Astrocyte (in vitro differentiated cells and primary cell): ENCODE measurements at places on chromosomes 7 and 10. TPM values are rescaled to one million over a fixed set of nuclear protein-coding genes. Genes with fewer than 3 reads are reported as not detected.
A peak's percentile ranks its signal among the peaks of the same experiment; 100 is the strongest.

DNA sequence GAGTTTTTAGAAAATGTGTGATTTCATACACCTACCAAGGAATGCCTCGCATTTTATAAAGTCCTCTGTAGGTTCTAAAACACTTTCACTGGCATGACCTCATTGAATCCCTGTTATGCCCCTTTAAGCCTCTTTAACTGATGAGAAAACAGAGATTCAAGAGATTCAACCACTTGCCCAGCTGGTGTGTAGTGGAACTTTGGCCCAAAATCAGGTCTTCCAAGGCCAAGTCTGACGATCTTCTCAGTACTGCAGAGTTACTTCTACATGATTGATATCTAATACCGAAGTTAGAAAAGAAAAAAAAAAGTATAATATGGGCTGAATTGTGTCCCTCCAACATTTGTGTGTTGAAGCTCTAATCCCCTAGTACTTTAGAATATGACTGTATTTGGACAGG, 202.0 kb downstream of the WDR11 start:
- H3K4me3 ChIP-seq = no peak overlapping the region
- DNase-seq = no peak
- no peaks in the 10 kb centered on the region for H3K36me3 ChIP-seq
- H3K4me1 ChIP-seq = no peaks in the 10 kb centered on the region
- H3K27me3 ChIP-seq = no peaks in the 10 kb centered on the region

DNA sequence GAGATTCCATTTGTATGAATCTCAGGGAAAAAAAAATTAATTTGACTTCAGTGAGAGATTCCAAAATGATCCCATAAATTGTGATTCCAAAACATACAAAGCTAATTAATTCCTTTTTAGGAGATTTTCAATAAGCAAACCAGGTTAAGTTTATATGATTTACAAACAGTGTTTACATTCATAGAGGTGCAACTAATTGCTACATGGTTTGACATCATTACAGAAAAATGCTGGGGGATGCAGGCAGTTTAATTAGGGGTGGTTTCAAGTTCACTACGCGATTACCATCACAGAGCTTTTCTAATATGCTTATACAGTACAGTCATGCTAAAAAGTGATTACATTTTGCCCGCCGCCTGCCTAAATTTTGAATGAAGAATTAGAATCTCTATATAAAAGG, 143.2 kb upstream of the MGMT start:
- H3K36me3 ChIP-seq = no peaks in the 10 kb centered on the region
- no peak for DNase-seq
- no peak overlapping the region for H3K27ac ChIP-seq
- no peak overlapping the region for H3K4me3 ChIP-seq

- no peak overlapping the region for H3K4me3 ChIP-seq
- peaks cover 7% of the 10 kb centered on the region for H3K27me3 ChIP-seq
- no peak overlapping the region for H3K27ac ChIP-seq
Observed at GRCh38 chr7:151327659-151328058, 14.0 kb upstream of the NUB1 start.

- H3K36me3 ChIP-seq = no peaks in the 10 kb centered on the region
- no peaks in the 10 kb centered on the region for H3K4me1 ChIP-seq
- peak within 1 kb of the TSS; percentile 36 for H3K4me3 ChIP-seq
- H3K27ac ChIP-seq = no peak within 1 kb of the TSS
- no peaks in the 10 kb centered on the region for H3K27me3 ChIP-seq
Observed at GRCh38 chr7:16465469-16466361, at the start of gene SOSTDC1. Gene SOSTDC1 (minus strand): TSS chr7:16465738. CDS start chr7:16465668, 70 bp downstream.

DNA sequence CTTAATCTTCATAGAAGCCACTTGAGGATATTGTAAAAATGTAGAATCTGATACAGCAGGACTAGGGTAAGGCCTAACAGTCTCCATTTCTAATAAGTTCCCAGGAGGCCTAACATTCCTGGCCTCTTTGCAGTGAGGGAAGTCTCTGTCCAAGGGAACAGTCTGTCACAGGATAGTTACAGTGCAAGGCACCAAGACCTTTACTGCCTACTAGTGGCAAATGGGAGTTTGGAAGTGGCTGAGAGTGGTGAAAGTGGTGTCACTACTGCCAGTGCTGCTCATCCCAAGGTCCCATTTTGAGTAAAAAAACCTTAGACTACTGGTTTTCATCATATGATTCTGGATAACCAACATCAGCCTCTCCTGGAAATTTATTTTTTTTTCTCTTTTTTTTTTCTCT, 619.5 kb upstream of the SEMA3D start:
- H3K36me3 ChIP-seq = no peaks in the 10 kb centered on the region
- no peak for DNase-seq
- no peak overlapping the region for H3K4me3 ChIP-seq

- no peaks in the 10 kb centered on the region for H3K27me3 ChIP-seq
- no peak overlapping the region for H3K4me3 ChIP-seq
- no peak for DNase-seq
- H3K36me3 ChIP-seq = no peaks in the 10 kb centered on the region
Observed at GRCh38 chr10:63348245-63348850, 117.4 kb downstream of the JMJD1C start.

GRCh38 chr7:132298790-132299189, 277.5 kb downstream of the PLXNA4 start:
- peak overlapping the region; percentile 3 for H3K27ac ChIP-seq
- DNase-seq = peak; percentile 80
- no peak overlapping the region for H3K4me3 ChIP-seq
- peaks cover 15% of the 10 kb centered on the region for H3K4me1 ChIP-seq
- H3K27me3 ChIP-seq = no peaks in the 10 kb centered on the region

- no peaks in the 10 kb centered on the region for H3K4me1 ChIP-seq
- H3K27ac ChIP-seq = no peak overlapping the region
- no peak overlapping the region for H3K4me3 ChIP-seq
- H3K36me3 ChIP-seq = no peaks in the 10 kb centered on the region
- DNase-seq = peak; percentile 25
Observed at GRCh38 chr7:81887098-81888090, 117.5 kb upstream of the HGF start.

DNA sequence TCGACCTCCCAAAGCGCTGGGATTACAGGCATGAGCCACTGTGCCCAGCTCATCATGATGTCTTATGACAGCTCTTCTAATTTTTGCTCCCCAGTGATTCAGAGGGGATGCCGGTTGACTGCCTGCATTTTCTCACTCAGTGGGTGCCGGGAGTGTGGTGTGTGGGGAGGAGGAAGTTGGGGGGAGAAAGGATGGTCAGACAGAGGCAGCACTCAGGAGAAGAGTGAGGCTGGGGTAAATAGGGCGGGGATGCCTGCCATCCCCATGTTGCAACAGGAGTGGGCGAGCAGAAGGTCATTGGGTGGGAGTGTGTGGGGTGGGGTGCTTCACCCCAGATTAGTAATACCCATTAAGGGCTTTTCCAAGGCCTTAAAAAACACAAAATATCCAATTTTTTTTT, 3.5 kb upstream of the CCL24 start:
- H3K4me1 ChIP-seq = peaks cover 6% of the 10 kb centered on the region
- H3K27ac ChIP-seq = no peak overlapping the region
- no peaks in the 10 kb centered on the region for H3K36me3 ChIP-seq
- no peak overlapping the region for H3K4me3 ChIP-seq

- no peak for DNase-seq
- H3K27me3 ChIP-seq = no peaks in the 10 kb centered on the region
- H3K27ac ChIP-seq = no peak overlapping the region
- no peaks in the 10 kb centered on the region for H3K4me1 ChIP-seq
- no peaks in the 10 kb centered on the region for H3K36me3 ChIP-seq
- H3K4me3 ChIP-seq = no peak overlapping the region
Observed at GRCh38 chr10:51447119-51447518, 252.3 kb downstream of the CSTF2T start.

GRCh38 chr7:504221-505111, 15.2 kb downstream of the PDGFA start:
- no peak for DNase-seq
- no peak overlapping the region for H3K4me3 ChIP-seq
- H3K4me1 ChIP-seq = no peaks in the 10 kb centered on the region
- no peaks in the 10 kb centered on the region for H3K27me3 ChIP-seq
- H3K36me3 ChIP-seq = peaks cover 13% of the 10 kb centered on the region
- no peak overlapping the region for H3K27ac ChIP-seq

GRCh38 chr10:120588311-120588710, 131.3 kb downstream of the PLPP4 start:
- peak; percentile 39 for DNase-seq
- H3K27me3 ChIP-seq = no peaks in the 10 kb centered on the region
- no peak overlapping the region for H3K27ac ChIP-seq
- peaks cover 8% of the 10 kb centered on the region for H3K4me1 ChIP-seq
- H3K4me3 ChIP-seq = no peak overlapping the region

- DNase-seq = no peak
- H3K27me3 ChIP-seq = no peaks in the 10 kb centered on the region
- peaks cover 10% of the 10 kb centered on the region for H3K4me1 ChIP-seq
- H3K4me3 ChIP-seq = peak overlapping the region; percentile 88
- peak overlapping the region; percentile 67 for H3K27ac ChIP-seq
Observed at GRCh38 chr10:99430116-99430450, 341 bp downstream of the GOT1 start.

GRCh38 chr7:99108613-99109012, 35.3 kb downstream of the SMURF1 start:
- no peaks in the 10 kb centered on the region for H3K27me3 ChIP-seq
- peaks cover 54% of the 10 kb centered on the region for H3K4me1 ChIP-seq
- H3K27ac ChIP-seq = no peak overlapping the region
- peak; percentile 56 for DNase-seq
- no peak overlapping the region for H3K4me3 ChIP-seq

DNA sequence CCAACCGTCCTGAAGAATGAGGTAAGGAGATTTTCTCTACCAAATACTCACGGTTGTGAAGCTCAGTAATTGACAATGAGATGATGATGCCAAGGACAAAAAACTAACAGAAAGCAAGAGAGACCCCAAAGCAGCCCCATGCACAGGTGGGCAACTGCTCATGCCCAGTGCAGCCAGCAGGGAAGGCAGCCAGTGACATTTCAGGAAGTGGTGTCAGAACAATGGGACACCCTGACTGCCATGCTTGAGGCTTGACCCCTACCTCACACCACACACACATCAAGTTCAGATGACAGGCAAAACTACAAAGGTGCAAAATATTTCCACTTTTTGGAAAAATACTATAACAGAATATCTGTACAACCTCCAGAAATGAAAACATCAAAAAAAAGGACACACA, 66.9 kb downstream of the CFAP46 start:
- H3K27ac ChIP-seq = no peak overlapping the region
- no peak for DNase-seq
- no peaks in the 10 kb centered on the region for H3K36me3 ChIP-seq
- no peak overlapping the region for H3K4me3 ChIP-seq

- H3K4me3 ChIP-seq = no peak overlapping the region
- DNase-seq = no peak
- no peak overlapping the region for H3K27ac ChIP-seq
- H3K36me3 ChIP-seq = no peaks in the 10 kb centered on the region
- no peaks in the 10 kb centered on the region for H3K4me1 ChIP-seq
Observed at GRCh38 chr10:28184810-28185209, 118.1 kb downstream of the MPP7 start.

- peaks cover 23% of the 10 kb centered on the region for H3K4me1 ChIP-seq
- no peak overlapping the region for H3K4me3 ChIP-seq
- no peak for DNase-seq
- peaks cover 32% of the 10 kb centered on the region for H3K27me3 ChIP-seq
Observed at GRCh38 chr7:155916926-155917655, 104.8 kb upstream of the SHH start.

DNA sequence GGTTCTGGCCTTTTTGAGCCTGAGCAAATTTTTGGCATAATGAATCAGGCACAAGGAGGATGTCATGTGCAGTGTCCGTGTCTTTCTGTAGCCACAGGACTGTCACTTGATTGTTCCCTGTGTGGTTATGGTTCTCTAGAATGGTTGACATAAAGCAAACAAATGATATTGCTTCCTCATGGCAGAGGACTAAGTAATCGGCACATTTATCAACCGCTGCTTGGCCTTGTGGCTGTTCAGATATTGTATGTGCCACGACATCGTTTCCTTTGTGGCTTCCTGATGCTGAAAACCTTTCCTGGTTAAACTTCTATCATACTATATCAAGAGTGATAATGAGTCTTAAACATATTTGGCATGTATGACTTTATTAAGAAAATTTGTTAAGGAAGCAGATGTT, 598.8 kb downstream of the SUGCT start:
- H3K4me3 ChIP-seq = no peak overlapping the region
- H3K27ac ChIP-seq = no peak overlapping the region
- no peaks in the 10 kb centered on the region for H3K27me3 ChIP-seq
- H3K4me1 ChIP-seq = no peaks in the 10 kb centered on the region
- DNase-seq = no peak

GRCh38 chr10:84676536-84676935, 348.1 kb downstream of the CCSER2 start:
- DNase-seq = no peak
- H3K4me3 ChIP-seq = no peak overlapping the region

- H3K27ac ChIP-seq = no peak overlapping the region
- H3K27me3 ChIP-seq = no peaks in the 10 kb centered on the region
- no peaks in the 10 kb centered on the region for H3K36me3 ChIP-seq
- no peak for DNase-seq
- H3K4me1 ChIP-seq = peaks cover 9% of the 10 kb centered on the region
- H3K4me3 ChIP-seq = no peak overlapping the region
Observed at GRCh38 chr10:132411561-132412253, 14.7 kb downstream of the PWWP2B start.

DNA sequence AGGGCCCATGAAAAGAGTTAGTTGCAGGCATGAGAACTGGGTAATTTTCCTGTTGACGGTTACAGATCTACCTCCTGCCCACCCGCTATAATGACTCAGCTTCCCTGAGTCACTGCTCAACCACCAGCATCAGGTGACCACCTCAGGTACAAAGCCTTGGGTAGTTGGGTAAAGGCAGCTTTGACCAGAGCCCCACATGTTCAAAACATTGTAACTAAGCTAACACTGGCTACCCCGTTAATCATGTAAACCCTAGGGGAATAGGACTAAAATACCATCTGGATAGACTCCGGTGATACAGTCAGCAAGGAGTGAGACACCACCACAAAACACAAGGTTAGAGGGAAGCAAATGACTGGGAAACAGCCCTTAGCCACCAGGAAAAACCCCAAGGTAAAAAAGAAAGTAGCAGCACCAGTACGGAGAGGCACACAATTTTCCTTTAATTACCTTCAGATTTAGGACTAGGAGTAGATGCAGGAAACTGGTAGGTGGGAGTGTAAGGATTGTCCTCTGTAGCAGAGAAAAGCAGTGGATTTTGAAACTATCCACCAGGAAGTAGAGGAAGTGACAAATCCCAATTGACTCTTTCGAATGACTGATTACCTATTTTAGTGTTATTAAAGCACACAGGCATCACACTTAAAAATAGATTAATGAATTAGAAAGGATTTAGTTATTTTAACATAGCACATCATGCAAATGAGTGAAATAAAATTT, 103.5 kb upstream of the PDLIM1 start:
- H3K27me3 ChIP-seq = no peaks in the 10 kb centered on the region
- no peaks in the 10 kb centered on the region for H3K4me1 ChIP-seq
- no peak overlapping the region for H3K27ac ChIP-seq
- peak; percentile 42 for DNase-seq
- no peak overlapping the region for H3K4me3 ChIP-seq
- H3K36me3 ChIP-seq = no peaks in the 10 kb centered on the region

- H3K4me1 ChIP-seq = no peaks in the 10 kb centered on the region
- H3K36me3 ChIP-seq = no peaks in the 10 kb centered on the region
- no peaks in the 10 kb centered on the region for H3K27me3 ChIP-seq
- H3K27ac ChIP-seq = no peak overlapping the region
- H3K4me3 ChIP-seq = no peak overlapping the region
Observed at GRCh38 chr10:1153805-1154351, 97.7 kb downstream of the WDR37 start.

- H3K4me1 ChIP-seq = no peaks in the 10 kb centered on the region
- H3K4me3 ChIP-seq = no peak overlapping the region
- no peaks in the 10 kb centered on the region for H3K27me3 ChIP-seq
- no peak overlapping the region for H3K27ac ChIP-seq
- H3K36me3 ChIP-seq = no peaks in the 10 kb centered on the region
Observed at GRCh38 chr7:45185028-45185863, 27.7 kb downstream of the RAMP3 start.

Gene PILRA
- total RNA-seq = 2.3 and 3.0 TPM in 2 replicates

Gene GDF2
- total RNA-seq = not detected in 2 replicates

Gene ZNF33B
- 6.7 and 10.1 TPM in 2 replicates for total RNA-seq

Gene ELN
- 0.75 and 0.89 TPM in 2 replicates for total RNA-seq

Gene ICA1
- 4.9 and 8.0 TPM in 2 replicates for total RNA-seq

Gene TCF7L2
- total RNA-seq = 52.1 and 52.4 TPM in 2 replicates

Gene DUSP5
- 35.0 and 36.4 TPM in 2 replicates for total RNA-seq
